ENCODE measurements at places on chromosomes 12 and 14.

- no peak for DNase-seq
Observed at GRCh38 chr14:74864198-74864597, 11.7 kb downstream of the PROX2 start.

GRCh38 chr12:19988459-19988873 is 379.9 kb upstream of the PDE3A start:
- DNase-seq = no peak

DNA sequence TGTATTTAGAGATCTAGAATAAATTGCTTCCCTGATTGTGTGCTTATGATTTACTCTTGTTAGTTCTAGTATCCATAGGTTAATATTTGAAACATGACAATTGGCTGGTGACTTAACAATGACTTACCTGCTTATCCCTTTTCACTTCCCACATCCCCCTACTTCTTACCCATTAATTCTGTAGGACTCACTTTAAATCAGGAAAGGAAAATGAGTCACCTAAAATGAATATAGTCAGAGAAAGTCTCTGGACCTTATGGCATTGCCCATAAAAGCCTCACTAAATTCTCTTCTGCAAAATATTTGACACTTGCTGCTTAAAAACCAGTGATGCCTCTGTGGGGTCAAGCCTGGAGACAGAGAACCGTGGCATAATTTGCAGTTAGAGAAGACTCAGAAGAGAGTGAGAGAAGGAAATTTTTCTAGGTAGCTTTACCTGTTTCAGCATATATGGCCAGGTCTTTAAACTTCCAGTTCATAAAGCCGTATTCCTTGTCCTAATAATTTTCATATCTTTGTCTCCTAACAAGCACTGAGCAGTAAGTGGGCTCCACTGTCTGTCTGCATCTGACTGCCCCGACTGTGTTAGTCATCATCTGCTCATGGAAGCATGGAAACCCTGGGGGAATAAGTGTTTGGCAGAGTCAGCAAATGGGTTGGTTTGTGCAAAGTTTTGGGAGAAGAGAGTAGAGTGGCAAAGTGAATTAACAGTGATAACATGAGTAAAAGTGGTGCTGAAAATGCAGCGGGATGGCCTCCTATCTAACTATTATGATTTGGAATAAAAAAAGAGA is 294.4 kb downstream of the AKAP6 start:
- no peak for DNase-seq

GRCh38 chr12:57764662-57765002 is 2.2 kb downstream of the CYP27B1 start:
- DNase-seq = no peak

DNA sequence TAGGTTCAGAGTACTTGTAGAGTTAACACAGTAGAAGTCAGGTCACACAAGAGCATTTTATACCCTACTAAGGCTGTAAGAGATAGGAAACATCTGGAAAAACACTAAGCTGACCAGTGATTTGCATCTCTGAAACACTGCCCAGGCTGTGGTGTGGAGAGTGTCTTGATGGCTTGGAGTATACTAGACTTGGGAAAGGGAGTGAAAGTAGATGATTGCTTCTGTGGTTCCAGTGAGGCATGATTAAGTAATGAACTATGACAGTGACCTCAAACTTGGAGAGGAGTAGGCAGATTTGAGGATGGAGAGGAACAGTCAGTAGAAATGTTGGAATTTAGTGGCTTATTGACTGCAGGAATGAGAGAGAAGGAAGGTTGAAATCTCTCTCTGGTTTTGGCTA is 201.2 kb downstream of the FLRT2 start:
- no peak for DNase-seq

- DNase-seq = no peak
Observed at GRCh38 chr12:113082486-113083148, 26.1 kb downstream of the DTX1 start.

- no peak for DNase-seq
Observed at GRCh38 chr12:55624056-55624455, 12.6 kb upstream of the OR10P1 start.

GRCh38 chr14:24075485-24076301 is 4.3 kb downstream of the CPNE6 start:
- no peak for DNase-seq

DNA sequence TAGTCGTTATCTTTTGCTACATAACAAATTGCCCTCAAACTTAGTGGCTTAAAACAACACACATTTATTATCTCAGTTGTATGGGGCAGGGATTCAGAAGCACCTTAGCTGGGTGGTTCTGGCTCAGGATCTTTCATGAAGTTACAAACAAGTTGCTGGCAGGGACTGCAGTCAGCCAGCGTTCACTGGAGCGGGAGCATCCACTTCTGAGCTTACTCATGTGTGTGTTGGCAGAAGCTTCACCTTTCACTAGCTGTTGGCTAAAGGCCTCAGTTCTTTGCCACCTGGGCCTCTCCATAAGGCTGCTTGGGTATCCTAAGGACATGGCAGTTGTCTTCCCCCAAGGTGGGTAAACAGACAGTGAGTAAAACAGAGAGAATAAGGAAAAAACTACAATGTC is 365.7 kb downstream of the RPS29 start:
- no peak for DNase-seq
